ENCODE measurements at places on chromosomes 12 and 14. TPM values are rescaled to one million over a fixed set of nuclear protein-coding genes. Genes with fewer than 3 reads are reported as not detected.

GRCh38 chr12:41151793-41152192 lies 36.3 kb upstream of the PDZRN4 start:
- H3K4me3 ChIP-seq = no peak overlapping the region
- H3K4me1 ChIP-seq = no peaks in the 10 kb centered on the region
- no peaks in the 10 kb centered on the region for H3K27me3 ChIP-seq
- DNase-seq = no peak

DNA sequence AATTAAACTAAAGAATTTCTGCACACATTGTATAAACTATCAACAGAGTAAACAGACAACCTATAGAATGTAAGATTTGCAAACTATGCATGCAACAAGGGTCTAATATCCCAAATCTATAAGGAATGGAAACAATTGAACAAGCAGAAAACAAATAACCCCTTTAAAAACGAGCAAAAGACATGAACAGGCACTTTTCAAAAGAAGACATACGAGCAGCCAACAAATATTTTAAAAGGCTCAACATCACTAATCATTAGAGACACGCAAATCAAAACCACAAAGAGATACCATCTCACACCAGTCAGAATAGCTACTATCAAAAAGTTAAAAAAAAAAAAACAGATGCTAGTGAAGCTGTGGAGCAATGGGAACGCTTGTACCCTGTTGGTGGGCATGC lies 4.7 kb downstream of the TAS2R13 start:
- DNase-seq = no peak
- no peaks in the 10 kb centered on the region for H3K36me3 ChIP-seq
- no peaks in the 10 kb centered on the region for H3K4me1 ChIP-seq
- H3K4me3 ChIP-seq = no peak overlapping the region

DNA sequence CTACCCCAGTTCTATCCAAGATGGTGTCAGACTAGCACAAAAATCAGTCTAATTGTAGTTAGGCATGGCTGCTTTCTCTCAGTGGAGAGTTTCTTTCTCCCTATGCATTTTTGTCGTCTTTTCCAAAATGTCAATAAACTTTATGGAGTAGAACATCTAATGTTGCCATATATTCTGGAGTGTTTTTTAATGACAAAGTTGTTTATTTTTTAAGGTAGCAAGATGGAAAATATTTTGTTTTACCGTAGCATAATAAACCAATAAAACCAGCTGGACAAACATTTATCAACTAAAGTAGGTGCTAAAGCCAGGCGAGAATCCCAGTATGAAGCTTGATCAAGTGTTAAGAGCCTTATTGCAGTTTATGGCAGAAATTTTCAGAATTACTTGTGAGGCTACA lies 146.3 kb downstream of the TMTC2 start:
- H3K27me3 ChIP-seq = no peaks in the 10 kb centered on the region
- no peak overlapping the region for H3K27ac ChIP-seq
- H3K4me3 ChIP-seq = no peak overlapping the region
- peaks cover 7% of the 10 kb centered on the region for H3K4me1 ChIP-seq
- H3K36me3 ChIP-seq = no peaks in the 10 kb centered on the region
- no peak for DNase-seq

The AKAP3 gene
- 3.2 TPM for total RNA-seq

DNA sequence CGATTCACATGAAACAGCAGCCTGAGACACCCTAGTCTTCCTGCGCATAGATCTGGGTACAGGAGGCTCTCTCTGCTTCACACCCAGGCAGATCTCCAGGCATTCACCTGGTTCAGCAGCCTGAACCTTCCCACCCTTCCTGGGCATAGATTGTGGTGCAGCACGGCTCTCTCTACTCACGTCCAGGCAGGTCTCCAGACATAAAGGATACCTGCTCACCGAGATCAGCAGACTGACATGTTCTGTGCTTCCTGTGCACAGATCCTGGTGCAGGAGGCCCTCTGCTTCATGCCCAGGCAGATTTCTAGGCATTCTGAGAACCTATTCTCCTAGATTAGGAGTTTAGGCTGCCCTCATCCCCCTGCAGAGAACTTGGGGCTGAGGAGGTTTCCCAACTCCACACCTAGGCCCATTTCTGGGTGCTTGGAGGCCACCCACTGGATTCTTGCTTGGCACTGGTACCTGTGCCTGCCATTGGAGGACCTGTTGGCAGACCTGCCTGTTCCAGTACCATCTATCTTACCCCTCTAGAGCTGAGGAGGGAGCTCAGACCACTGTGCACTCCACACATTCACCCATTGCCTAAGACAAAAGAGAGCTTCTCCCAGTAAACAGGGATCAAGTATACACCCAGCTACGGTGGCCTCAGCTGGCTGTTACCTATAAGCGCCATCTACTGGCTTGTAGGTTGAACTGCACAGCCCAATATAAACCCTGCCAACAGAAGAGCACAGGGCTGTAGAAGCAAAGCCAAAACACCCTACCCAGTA lies 28.0 kb upstream of the GARIN6 start:
- no peaks in the 10 kb centered on the region for H3K27me3 ChIP-seq
- no peak for DNase-seq
- H3K36me3 ChIP-seq = no peaks in the 10 kb centered on the region
- no peaks in the 10 kb centered on the region for H3K4me1 ChIP-seq
- H3K27ac ChIP-seq = no peak overlapping the region

DNA sequence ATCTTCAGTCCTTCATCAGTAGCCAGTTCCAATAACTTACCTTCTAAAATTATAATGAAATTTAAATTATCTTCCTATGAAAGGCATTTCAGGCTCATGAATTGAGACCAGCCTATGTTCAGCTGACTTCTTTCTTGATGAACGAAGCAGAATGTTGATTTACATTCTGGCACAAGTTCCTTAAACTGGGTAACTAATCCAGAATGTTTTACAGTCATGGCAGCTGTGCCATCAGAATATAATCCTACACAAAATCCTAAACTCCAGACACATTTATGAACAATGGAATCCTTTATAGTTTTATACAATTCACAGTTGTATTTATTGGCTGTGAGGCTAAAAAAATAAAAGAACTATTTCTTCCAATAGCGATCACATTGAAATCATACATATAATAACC lies 97.3 kb upstream of the CPM start:
- H3K4me1 ChIP-seq = no peaks in the 10 kb centered on the region
- H3K27me3 ChIP-seq = no peaks in the 10 kb centered on the region
- DNase-seq = no peak
- no peaks in the 10 kb centered on the region for H3K36me3 ChIP-seq
- no peak overlapping the region for H3K4me3 ChIP-seq
